ENCODE measurements at places on chromosomes 7 and 10.

DNA sequence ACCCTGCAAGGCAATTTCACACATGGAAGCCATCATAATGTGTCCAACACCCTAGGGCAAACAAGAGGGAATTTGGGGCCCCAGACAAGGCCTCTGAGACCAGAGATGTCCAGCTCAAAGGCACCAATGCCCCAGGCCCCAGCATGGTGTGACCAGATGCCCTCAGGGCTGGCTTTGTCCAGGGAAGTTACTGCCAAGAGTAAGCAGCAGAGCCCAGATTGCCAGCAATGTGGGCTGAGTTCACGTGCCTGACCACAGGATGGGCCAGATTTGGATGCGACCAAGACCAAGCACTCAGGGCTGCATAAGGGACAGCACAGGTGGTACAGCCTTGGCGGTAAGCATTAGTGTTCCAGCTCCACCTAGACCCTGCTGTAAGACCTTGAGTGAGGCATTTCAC lies 12.7 kb downstream of the MYOF start:
- no peak for DNase-seq

GRCh38 chr7:84582747-84583146 lies 388.2 kb upstream of the SEMA3A start:
- DNase-seq: no peak

DNA sequence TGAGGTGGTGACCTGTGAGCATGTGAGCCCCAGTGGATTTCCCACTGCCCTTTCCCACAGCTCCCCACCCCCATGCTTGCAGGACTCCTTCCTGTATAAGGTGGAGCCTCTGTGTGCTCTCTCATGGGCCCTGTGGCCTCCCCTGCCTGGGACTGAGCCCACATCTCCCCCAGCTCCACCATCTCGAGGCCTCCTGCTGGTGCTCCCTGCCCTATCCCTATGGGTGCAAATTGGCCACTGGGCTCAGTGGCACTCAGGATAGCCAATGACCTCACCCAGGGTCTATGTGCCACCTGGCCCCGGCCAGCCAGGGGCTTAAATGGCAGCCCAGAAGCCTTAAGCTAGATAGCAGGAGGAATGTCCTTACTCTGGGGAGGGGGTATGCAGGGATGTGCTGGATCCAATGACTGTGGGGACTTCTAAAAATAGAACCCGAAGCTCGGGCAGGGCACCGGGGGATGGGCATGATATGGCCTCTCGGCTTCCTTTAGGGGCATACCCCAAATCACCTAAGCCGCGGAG lies 2.0 kb downstream of the LDB3 start:
- no peak for DNase-seq

- no peak for DNase-seq
Observed at GRCh38 chr10:34547291-34547690, 267.8 kb downstream of the PARD3 start.

DNA sequence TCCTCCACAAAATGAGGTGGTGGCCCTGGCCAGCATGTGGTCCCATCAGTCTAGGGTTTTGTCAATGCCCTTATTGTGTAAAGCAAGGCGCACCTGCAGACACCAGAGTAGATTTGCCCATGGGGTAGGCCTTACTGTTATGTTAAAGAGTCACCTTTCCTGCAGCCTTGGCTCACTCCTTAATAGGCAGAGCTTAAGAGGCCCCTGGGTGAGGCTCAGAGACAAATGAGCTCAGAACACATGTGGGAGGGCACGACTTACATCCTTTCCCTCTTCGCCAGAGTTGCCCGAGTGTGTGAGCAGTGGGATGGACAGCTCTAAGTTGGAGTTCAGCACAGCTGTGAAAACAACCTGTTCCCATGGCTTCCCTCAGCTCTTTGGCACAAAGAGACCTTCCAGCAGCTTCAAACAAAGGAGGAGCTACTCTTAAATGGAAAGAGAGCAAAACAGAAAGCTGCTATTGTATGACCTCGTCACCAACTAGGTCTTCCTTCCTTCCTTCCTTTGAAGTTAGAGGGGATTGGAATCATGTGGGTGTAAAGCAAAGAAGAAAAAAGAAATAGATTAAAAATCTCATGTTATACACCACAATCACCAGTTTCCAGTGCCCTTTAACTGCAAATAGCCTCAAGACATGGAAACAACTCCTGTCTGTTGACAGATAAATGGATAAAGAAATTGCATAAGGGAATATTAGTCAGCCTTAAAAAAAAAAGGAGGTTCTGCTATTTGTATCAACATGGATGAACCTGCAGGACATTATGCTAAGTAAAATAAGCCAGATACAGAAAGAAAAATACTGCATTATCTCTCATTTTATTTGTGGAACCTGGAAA lies 11.9 kb upstream of the XPNPEP1 start:
- no peak for DNase-seq

DNA sequence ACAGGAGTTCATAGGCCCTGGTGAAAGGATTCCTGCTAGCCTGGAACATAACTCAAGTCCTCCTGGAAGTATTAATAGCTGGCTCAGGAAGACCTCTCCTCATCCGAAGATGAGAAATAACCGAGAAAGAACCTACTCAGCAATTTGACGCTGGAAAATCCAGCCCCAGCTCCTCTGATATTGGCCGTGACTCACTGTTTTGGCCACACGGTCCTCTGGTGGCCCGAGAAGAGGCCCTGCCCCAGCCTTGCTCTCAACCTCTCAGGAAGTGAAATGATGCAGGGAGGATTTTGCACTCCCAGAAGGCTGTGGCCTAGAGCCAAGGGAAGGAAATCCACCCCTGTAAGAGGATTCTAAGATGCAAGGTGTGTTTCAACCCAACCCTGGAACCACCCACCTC lies 121.6 kb downstream of the MTPAP start:
- DNase-seq: no peak

GRCh38 chr10:62093863-62094291 lies 174.8 kb downstream of the RTKN2 start:
- no peak for DNase-seq
